ENCODE measurements at places on chromosomes 5 and 9. TPM values are rescaled to one million over a fixed set of nuclear protein-coding genes. Genes with fewer than 3 reads are reported as not detected.

Gene GABRA1
- not detected for total RNA-seq

Gene CERT1
- 8.3 TPM for total RNA-seq

Gene DBH
- total RNA-seq: not detected

Gene CDH12
- total RNA-seq: 0.30 TPM

- no peak for DNase-seq
These were observed 705.4 kb upstream of the RIOK2 start for GRCh38 chr5:97888439-97888838.

- peak; percentile 15 for DNase-seq
These were observed 49.0 kb upstream of the TNPO1 start for GRCh38 chr5:72767289-72768010.

- no peak for DNase-seq
These were observed 236.9 kb downstream of the ARRDC3 start for GRCh38 chr5:91146230-91146629.

DNA sequence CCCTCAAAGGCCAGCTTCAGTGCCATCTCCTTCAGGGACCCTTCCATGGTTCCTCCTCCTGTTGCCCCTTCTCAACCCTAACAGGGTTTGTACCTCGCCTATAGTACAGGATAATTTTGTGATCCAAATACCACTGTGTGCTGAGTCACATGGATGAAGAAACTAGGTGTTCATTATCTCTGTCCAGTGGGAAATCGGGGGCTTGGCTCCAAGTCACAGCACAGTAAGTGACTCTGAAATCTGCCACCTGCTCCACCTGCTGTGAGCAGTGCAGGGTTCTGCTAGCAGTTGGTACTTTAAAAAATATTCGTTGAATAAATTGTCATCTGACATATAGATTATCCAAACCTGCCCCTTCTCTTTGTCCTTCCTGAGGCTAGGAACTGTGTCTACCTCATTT, 123.2 kb upstream of the OTULINL start:
- no peak for DNase-seq
